NCI-H1436 (cell line): ENCODE measurements at places on chromosomes 13 and 19.

DNA sequence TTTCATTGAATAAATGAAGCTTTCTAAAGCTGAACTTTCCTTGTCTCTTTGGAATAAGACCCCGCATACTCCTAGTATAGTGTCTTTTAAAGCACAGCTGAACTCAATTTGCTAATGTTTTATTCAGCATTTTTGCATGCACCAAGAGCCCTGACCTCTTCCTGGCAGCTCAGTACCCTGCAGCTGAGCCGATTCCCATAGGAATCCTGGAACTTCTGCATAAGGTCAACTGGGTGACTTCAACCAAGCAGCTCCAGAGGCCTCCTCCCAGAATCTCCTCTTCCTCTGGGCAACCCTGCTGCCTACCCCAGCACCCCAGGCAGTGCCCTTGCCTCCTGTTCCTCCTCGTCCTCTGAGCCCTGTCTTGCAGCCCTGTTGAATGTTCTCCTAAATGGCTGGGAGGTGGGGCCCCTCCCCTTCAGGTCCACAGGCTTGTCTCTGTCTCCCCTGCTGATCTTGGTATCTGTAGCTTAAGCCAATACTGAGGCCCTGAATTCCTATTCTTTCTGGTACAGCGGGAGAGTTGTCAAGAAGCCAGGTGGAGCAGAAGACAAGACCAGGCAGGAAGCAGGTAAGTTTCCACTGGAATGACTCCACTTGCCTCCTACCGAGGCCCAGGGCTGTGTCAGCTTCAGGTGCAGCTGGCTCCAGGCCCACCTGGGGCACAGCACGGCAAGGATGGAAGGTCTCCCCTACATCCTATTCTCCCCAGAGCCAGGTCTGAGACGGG lies 23.6 kb upstream of the CCDC124 start:
- no peak for DNase-seq

DNA sequence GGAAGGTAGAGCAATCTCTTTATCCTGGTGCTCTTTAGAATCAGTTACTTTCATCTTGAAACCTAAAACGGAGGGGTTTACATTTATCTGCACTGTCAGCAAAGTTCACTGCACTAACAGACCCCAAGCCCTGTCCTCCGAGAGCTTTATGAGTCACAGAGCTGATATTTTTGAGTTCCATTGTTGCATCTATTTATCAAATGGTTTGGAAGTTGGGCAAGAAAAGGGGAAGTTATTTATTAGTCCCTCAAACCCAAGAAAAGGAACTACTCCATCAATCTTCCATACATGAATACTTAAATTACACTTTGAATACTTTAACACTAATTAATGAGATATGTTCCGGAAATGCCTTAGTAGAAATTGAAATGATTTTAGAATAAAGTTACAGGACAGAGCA lies 55.5 kb downstream of the EDNRB start:
- no peak for DNase-seq

- DNase-seq: peak; percentile 59
Measured at GRCh38 chr13:27372896-27373295, 51.5 kb upstream of the GTF3A start.

DNA sequence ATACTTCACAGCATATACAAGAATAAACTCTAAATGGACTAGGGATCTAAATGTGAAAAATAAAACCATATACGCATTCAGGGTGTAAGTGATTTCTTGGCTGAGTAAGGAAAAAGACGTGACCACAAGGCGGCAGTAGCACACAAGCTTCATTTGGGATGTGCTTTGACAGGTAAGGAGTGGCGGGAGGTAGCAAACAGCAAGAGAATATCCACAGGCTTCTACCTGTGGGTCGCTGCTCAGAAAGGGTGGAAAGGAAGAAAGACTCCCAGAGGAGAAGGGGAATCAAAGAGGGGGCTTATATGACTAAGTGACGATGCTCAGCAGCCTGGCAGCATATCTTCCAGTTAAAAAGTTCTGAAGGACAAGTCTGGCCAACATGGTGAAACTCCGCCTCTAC lies 2.5 kb upstream of the ZNF121 start:
- peak; percentile 37 for DNase-seq

DNA sequence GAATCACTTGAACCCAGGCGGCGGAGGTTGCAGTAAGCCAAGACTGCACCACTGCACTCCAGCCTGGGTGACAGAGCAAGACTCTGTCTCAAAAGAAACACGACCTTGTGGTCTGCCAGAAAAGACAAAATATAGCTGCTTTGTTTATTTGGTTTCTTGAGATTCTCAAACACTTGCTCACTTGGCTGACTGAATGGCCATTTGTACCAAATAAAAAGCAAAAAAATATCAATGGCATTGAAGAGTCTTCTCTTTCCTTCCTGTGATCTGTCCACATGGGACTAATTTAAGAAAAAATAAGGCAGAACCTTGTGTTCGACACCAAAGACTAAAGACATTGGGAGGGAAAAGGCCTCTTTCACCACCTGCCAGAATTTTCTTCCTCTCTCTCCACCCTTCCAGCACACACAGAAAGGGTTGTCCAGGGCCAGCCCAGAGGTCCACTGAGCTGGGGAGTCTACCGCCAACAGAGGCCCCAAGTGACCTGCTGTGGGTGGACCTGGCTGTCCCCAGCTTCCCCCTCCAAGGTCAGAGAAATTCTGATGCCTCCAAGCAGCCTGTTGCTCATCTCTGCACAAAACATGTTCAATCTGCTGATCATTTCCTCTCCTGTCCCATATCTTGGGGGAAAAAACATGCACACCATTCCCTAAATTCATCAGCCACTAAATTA lies 5.9 kb downstream of the BRME1 start:
- DNase-seq: no peak

DNA sequence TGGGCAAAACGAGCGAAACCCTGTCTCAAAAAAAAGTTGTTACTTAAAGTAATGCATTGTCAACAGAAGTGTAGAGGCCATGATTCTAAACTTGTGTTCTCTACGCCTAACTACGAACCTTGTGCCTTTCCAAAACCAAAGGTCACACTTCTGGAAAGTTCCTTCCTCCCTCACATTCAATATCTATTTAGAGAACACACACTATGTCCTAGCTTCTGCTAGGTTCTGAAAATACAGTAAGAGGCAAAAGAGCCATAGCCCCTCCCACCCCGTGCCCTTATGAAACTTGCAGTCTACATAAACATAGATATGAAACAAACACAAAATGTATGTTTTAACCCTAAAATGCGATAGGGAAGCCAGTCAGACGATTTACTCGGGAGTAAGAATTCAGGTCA lies 36.4 kb downstream of the RNF6 start:
- no peak for DNase-seq

GRCh38 chr19:4534836-4535658 lies at the start of gene PLIN5:
Gene PLIN5, minus strand, starts transcription at chr19:4535224. Its CDS starts 1,150 bp downstream, at chr19:4534074.
- peak; percentile 81 for DNase-seq

DNA sequence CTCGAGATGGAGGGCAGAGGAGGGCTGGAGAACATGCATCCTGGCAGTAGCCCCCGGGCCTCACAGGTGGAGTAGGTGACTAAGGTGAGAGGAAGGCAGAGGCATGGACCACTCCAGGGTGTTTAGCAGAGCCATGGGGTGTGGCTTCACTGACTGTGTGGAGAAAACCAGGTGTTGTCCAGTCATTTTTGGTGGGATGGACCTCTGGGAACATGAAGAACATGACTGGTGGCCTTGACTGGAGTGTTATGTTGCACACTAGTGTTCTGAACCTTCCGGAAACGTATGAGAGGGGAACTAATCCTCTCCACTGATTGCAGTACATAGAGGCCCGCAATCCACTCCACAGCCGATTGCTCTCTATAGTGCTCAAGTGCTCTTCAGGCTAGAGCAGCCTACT lies 16.9 kb downstream of the MED26 start:
- peak; percentile 12 for DNase-seq

GRCh38 chr13:87536899-87537298 lies 134.3 kb upstream of the SLITRK5 start:
- DNase-seq: no peak

DNA sequence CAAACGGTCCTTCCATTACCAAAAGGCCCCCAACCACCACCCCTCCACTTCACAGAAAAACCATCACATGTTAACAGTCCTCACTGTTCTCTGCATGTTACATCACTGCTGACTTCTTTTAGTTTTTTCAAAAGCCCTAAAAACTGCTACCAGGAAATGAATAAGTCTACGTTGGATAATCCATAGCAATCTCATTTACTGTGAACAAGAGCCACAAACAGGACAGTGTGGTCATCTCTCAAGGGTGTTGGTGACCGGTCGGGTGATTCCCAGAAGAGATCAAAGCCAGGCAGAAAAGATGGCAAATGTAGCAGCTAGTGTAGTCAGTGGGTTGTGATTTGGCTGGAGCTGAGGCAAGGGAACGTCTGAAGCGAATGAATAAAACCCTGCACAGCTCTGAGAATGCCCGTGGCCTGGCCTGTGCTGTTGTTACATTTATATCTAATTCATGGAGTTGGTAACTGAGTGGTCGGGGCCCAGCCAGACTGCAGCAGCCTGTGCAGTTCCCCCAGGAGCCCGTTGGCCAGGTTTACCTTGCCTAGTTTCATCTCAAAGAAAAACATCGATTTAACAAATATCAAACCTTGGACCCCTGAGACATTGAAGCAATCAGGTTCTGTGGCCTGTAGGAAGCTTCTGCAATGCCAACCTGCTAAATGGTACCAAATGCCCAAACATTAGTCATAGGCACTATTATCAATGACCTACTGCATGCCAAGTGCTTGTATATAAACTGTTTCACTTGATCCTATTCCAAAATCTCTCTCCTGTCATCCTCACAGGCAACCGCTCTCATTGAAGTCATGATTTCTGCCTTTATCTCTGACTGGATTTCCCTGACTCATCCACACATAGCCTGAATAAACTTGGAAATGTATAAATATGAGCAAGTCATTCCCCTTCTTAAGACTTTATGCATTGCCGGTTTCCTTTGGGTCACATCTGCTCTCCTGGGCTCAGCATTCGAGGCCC lies 153.8 kb upstream of the SERP2 start:
- no peak for DNase-seq

DNA sequence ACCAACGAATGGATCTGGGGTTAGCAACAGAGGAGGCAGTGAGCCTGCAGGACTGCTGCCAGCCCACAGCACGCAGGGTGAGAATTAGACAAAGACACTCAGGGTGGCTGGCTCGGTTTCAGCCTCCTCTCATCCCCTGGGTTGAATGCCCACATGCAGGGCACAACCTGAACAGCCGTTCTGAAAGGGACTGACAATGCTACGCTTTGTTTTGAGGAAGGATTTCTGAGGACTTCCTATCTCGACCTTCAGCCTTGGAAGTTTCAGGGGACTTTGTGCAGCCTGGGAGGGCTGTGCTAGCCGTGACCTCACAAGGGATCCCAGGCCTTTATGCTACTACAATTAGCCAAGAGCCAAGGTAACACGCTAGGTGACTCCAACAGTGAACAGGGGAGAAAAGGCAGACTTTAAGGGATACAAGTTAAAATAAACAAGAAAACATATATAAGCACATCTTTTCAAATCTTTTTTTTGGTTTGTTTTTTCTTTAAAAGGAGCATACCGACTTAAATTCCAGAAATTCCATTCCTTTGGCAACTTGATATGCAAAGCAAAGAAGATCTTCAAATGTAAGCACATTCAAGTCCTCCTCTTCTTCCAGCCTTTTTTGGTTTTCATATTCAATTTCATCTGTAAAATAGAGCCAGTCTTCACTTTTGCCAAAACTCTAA lies 34.5 kb upstream of the URAD start:
- no peak for DNase-seq

GRCh38 chr13:93477238-93477637 lies 250.6 kb downstream of the GPC6 start:
- DNase-seq: no peak

DNA sequence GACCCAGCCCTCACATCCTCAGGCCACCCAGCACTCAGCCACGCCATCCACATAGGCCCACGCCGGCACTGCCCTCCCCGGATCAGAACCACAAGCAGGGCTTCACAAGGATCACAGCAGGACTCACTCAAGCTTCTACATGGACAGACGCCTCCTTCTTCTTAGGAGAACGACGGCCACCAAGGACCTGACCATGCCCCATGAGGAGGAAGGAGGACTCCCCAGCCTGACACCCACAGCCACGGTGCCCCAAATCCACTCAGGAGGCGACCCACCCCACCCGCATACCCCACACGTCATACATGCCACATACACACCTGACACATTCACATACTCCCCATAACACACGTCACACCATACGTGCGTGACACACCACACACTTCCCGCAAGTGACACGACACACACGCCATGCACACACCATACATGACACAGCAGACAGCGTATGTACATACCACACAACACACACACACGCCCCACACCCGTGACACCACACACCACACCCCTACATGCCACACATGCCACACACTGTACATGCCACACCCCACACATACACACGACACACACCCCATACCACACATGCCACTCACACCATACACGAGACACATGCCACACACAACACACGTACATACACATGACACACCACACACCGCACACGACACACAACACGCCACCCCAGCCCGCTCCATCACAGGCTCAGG lies 50.4 kb downstream of the MLLT1 start:
- no peak for DNase-seq

DNA sequence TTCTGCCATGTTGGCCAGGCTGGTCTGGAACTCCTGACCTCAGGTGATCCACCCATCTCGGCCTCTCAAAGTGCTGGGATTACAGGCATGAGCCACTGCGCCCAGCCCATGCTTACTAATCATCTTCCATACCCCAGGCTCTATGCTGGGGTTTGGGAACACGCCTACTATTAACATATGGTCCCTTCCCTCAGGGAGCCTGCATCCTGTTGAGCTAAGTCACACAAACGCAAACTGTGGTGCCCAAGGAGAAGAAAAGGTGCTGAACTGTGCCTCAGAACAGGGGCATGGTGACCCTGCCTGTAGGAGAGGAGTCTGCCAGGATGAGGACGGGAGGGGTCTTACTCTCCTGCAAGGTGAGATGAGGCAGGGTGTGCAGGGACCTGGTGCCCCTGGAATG lies 5.6 kb downstream of the MICOS13 start:
- no peak for DNase-seq

DNA sequence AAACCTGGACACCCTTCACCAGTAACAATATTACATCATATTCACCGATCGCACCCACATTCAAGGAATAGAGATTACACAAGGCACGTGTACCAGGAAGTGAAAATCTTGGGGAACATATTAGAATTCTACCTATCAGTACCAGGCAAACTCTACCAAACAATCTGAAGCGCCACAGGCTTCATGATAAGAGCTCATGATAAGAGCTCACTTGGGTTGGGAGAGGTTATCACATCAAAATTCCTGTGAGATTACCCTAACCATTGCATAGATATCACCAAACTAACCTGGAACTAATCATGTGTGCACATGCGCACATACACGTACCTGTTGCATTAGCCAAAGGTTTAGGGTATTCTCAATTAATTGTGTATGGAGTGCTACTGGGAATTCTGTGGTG lies 1861.3 kb downstream of the PCDH9 start:
- DNase-seq: no peak
